Activated T-cell treated with anti-CD3 and anti-CD28 coated beads, Interleukin-2, amount 50 U/mL, for 72 hours (primary cell): ENCODE measurements at places on chromosomes 4 and X.

DNA sequence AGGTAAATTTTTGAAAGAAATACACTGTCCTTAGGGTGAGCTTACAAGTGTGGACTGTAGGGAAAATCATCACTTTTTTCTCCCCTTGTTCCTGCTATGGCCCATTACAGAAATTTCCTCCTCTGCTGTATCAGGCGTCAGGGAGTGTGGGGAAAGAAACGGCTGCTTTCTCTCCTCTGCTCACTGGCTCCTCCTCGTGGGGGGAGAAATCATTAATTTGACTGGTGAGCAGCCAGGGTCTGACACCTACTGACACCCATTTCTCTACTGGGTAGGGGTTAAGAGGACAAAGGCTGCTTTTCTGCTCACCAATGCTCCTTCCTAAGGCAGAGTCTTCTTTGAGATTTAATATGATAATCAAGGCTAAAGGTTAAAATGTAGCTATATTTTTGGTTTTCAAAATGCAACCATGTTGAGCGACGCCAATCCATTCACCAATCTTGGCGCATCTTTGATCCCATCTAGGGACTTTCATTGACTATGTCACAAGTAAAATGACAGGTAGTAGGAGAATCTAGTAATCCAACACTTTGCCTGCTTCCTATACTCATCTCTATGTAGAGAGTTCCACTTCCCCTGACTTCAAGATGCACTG is 25.1 kb downstream of the SETD7 start:
- DNase-seq, result peak; percentile 60

DNA sequence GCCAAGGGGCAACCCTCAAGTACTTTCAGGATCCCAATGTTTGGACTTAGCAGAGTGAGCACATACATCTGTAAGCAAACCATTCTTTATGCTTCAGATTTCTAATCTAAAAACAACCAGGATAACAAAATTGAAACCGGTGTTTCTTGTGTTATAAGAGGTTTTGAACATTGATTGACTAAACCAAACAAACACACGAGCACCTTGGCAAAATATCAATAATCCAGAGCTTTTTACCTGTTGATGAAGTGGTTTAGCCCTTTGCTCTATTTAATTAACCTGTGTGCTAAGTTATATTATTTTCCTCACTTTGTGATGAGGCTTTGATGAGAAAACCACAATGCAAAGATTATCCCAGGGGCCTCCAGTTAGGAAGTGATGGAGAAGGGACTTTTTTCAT is 255.3 kb upstream of the CXXC4 start:
- DNase-seq, result no peak

DNA sequence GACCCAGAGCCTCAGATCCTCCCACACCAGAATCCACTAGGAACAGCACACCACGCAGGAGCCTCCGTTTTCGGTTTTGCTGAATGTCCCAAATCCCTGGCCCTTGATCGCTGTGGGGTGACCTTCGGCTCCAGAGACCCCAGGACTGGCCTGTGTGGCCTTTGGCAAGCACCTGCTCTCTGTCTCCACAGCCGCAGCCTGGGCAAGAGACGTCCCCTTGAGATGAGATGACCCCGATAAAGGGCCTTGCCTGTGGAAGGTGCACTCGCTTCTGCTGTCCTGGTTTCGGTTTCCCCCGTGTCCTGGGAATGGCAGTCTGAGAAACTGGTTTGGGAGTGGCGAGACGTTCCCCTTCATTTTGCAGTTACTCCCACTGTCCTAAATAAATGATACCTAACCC is 9.6 kb downstream of the PSAPL1 start:
- no peak for DNase-seq

- no peak for DNase-seq
These were observed 208.5 kb downstream of the PPP4R3C start for GRCh38 chrX:27254656-27255055.

- DNase-seq, result peak; percentile 93
These were observed 2.1 kb downstream of the PLCXD1 start for GRCh38 chrX:283115-283845.

- no peak for DNase-seq
These were observed 243.4 kb downstream of the AR start for GRCh38 chrX:67787196-67787595.

DNA sequence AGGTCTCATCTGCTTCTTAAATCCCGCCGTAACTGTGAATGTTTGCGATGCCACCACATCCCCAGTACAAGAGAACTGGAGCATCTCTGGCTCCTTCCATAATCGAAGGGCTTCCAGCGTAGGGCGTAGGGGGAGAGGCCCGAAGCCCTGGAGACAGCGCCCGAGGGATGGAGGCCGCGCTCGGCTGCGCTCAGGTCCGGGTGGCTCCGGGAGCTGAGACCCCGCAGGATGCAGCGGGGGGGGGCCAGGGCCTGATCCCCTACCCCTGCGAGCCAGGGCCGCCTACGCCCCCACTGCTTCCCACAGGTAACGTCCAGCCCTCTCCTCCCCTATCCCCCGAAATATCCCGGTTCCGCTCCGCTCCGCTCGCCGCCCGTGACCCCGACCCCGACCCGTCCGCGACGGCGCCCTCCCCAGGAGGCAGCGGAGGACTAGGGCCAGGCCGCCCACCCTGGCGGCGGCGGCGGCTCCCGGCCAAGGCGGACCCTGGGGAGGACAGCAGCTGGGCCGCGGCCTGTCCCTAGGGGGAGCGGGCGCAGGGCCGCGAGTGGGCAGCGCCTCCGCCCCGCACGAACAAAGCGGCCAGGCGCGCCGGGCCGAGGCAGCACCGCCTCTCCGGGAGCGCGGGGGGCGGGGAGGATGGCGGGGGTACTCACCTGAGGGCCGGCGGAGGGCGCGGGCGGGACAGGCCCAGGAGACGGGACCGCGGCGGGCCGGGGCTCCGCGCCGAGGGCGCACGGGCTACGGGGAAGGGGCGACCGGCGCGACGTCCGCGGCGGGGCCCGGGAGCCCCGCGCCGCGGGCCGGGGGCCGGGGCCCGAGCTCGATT is 723 bp downstream of the WDFY3 start:
- DNase-seq, result peak; percentile 3
